Endothelial cell of coronary artery (primary cell): ENCODE measurements at places on chromosomes 6 and 20. TPM values are rescaled to one million over a fixed set of nuclear protein-coding genes. Genes with fewer than 3 reads are reported as not detected.

Gene SLPI
- 0.19 TPM in 1 of 2 replicates, not detected in the other for total RNA-seq

Gene TMEM151B
- 0.54 TPM in 1 of 2 replicates, not detected in the other for total RNA-seq

Gene SOX4
- total RNA-seq = 72.5 and 83.8 TPM in 2 replicates

Gene RAB44
- under 0.01 TPM in 2 replicates for total RNA-seq

Gene EXOC2
- total RNA-seq = 41.0 and 43.0 TPM in 2 replicates

Gene MCM8
- 5.0 and 8.3 TPM in 2 replicates for total RNA-seq

Gene CST9L
- not detected in 2 replicates for total RNA-seq

Gene SLC22A7
- not detected in 2 replicates for total RNA-seq

Gene ULBP2
- 6.9 and 14.0 TPM in 2 replicates for total RNA-seq

Gene PRDM1
- 0.94 and 3.4 TPM in 2 replicates for total RNA-seq

Gene CD40
- 8.0 and 9.5 TPM in 2 replicates for total RNA-seq

Gene DEFB119
- total RNA-seq = not detected in 2 replicates

Gene COL12A1
- 9.0 and 26.4 TPM in 2 replicates for total RNA-seq

Gene SLC13A3
- 0.09 and 0.38 TPM in 2 replicates for total RNA-seq

Gene RIN2
- 67.8 and 100 TPM in 2 replicates for total RNA-seq

Gene PTPRT
- not detected in 2 replicates for total RNA-seq

Gene LAMA5
- total RNA-seq = 59.0 and 137 TPM in 2 replicates

Gene PPP1R18
- 55.8 and 62.1 TPM in 2 replicates for total RNA-seq

Gene OVOL2
- not detected in 2 replicates for total RNA-seq

Gene ANKRD66
- not detected in 2 replicates for total RNA-seq

Gene PEX3
- total RNA-seq = 20.3 and 20.5 TPM in 2 replicates

Gene HLA-DOA
- under 0.01 TPM in 1 of 2 replicates, not detected in the other for total RNA-seq

Gene SPINT4
- total RNA-seq = not detected in 2 replicates

Gene RBM24
- total RNA-seq = 0.85 and 3.3 TPM in 2 replicates

Gene HLA-DRA
- not detected in 2 replicates for total RNA-seq

Gene PREX1
- 61.7 and 129 TPM in 2 replicates for total RNA-seq

Gene PHACTR2
- 81.7 and 114 TPM in 2 replicates for total RNA-seq
